ENCODE measurements at places on chromosomes 3 and 15. TPM values are rescaled to one million over a fixed set of nuclear protein-coding genes. Genes with fewer than 3 reads are reported as not detected.

- peaks cover 17% of the 10 kb centered on the region for H3K27me3 ChIP-seq
- no peaks in the 10 kb centered on the region for H3K36me3 ChIP-seq
- H3K4me1 ChIP-seq, result no peaks in the 10 kb centered on the region
- H3K27ac ChIP-seq, result no peak overlapping the region
- H3K4me3 ChIP-seq, result no peak overlapping the region
These were observed 161.7 kb upstream of the HES1 start for GRCh38 chr3:193974191-193974652.

DNA sequence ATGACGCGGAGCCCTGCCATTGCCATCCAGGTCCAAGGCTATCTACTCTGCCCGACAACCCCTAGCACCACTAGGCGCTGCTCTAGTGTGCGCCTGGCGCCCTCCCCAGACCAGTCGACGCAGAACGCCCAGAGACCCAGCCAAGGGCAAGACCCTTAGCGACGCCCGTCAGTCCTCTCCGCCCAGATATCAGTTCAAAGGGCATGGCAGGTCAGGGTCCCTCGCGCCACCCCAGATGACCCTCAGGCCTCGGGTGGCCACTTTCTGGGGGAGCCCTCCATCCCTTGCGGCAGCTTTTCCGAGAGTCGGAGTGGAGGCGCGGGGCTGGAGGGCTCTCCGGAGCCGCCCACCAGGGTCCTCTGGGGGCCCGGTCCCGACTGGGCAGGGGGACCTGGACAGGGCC, 371 bp upstream of the CLSTN2 start:
- H3K27ac ChIP-seq, result no peak overlapping the region
- no peaks in the 10 kb centered on the region for H3K36me3 ChIP-seq
- DNase-seq, result no peak
- H3K4me1 ChIP-seq, result peaks cover 8% of the 10 kb centered on the region
- peaks cover 51% of the 10 kb centered on the region for H3K27me3 ChIP-seq

Gene RPL15
- polyA plus RNA-seq, result 4,223 TPM

Gene VEPH1
- 1.5 TPM for polyA plus RNA-seq

Gene REC114
- polyA plus RNA-seq, result 0.07 TPM

GRCh38 chr15:74782259-74783071, 585 bp downstream of the CSK start:
- H3K27ac ChIP-seq, result peak overlapping the region; percentile 99
- no peaks in the 10 kb centered on the region for H3K27me3 ChIP-seq
- H3K36me3 ChIP-seq, result peaks cover 7% of the 10 kb centered on the region
- H3K4me1 ChIP-seq, result peaks cover 68% of the 10 kb centered on the region

Data from thymus (tissue), 14 donors.